ENCODE measurements at places on chromosomes 5 and 9.
A peak's percentile ranks its signal among the peaks of the same experiment; 100 is the strongest.

- DNase-seq: peak; percentile 92
Observed at GRCh38 chr9:92147030-92147851, 32.0 kb upstream of the SPTLC1 start.

DNA sequence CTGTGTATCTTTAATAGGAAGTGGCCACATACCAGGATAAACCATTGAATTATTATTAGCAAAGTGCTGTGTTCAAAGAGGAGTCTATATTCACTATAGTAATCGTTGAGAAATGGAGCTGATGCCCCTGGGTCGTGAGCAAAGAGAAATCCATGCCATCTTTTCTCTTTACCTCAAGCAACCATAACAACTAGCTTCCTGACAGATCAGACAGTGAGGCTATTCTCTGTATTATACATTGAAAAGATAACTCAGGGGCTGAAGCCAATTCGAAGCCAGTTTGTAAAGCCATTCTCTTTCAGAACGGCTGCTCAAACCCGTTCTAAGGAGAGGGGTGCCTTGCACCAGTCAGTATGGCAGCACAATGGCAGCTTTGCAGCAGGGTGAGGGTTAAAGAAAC, 680.6 kb downstream of the SEMA5A start:
- DNase-seq: no peak

DNA sequence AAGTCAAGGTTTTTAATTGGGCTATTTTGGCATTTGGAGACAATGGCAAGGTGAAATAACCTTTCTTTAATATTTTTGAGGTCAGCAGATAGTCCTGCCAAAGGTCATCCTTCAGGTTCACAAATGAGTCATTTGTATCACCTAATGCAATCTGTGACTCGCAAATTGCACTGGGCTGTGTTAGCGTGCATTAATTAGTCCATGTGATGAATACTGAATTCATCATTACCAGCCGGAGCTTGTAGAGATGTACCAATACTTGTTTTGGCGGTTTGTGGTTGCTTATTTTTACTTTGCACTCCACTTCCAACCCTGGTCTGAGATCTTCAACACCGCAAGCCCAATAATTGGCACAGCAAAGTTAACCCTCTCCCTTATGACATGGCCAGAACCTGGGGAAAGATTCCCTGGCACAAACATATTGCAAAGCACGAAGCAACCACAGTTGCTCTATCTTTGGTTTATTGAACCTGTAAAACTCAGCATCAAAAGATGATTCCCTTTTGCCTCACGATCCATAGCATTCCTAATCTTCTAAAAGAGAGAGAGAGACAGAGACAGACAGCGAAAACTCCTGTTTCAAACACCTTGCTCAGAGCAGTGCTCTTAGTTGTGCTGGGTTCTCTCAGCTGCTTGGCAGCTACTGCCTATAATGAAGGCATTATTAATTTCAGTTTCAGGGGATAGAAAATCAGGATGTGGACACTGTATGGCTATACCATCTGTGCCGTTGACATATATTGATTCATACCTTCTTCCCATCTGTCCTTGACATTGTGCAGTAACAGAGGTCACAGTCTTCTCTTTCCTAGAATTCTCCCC, 178.1 kb downstream of the EBF1 start:
- peak; percentile 34 for DNase-seq

- DNase-seq: no peak
Observed at GRCh38 chr9:87152256-87152655, 204.9 kb upstream of the GAS1 start.

- DNase-seq: no peak
Observed at GRCh38 chr9:136840140-136840876, 2.0 kb upstream of the AJM1 start.

DNA sequence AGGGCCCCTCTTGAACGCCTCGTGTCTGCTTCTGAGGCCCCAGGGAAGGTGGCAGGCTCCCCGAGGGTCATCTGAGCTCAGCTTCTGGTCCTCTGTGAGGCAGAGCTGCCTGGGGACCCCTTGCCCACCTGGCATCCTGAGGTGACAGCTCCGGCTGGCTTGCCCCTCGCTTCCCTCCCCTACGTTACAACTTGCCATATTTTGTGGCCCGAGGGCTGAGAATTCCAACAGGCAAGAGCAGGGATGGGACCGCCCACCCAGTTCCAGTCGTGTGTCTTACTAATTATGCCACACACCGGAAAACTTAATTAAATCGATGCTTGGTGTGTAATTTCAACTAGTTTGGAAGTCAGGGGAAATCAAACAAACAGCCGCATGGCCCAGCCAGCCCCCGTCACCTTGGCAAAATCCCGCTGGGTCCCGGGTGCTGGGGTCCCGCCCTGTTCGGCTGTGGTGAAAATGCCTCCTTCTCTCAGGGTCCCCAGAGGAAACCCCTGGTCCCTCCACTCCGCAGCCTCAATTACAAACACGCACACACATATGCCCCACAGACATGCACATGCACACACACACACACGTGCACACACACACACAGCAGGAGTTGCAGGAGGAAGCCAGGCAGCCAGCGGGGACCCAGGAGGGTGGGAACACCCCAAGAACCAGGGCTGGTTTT, 221.0 kb upstream of the IER5L start:
- DNase-seq: no peak

DNA sequence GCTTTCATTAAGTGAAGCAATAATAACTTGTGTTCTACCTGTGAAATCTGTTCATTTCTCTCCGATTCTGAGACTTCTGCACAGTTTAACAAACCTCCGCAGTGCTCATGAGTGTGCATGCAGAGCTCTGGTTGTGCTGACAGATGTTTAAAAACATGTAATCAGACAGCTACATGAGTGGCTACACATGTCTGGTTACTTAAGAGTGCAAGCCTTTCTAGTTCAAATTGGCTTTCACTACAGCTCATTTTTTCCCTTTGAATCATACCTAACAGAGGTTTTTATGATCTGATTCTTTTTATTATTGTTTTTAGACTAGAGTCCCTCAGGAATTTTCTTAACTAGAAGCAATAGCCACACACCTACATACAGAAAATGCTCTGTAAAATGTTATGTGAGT, 310.2 kb downstream of the ARRDC3 start:
- DNase-seq: peak; percentile 85

Data from GM23248 (cell line).